ENCODE measurements at places on chromosomes 6 and 20.
A peak's percentile ranks its signal among the peaks of the same experiment; 100 is the strongest.

GRCh38 chr20:59939052-59939878, 840 bp downstream of the PPP1R3D start:
- DNase-seq: no peak

DNA sequence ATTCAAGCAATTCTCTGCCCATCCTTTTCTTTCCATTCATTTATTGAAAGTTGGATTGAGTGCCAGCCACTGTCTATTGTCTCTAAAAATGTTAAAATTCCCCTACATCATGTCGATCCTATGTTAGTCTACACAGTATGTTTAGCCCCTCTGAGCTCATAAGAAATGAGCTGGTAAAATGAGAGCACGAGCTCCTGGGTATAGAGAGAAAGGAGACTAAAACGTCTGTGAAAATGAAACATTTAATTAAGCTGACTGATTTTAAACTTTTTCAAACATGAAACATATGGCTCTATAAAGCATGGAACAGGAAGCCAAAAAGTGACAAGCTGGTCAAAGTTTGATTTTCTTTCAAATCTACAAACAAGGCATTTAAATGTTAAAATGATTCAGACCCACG, 104.0 kb upstream of the ASF1A start:
- DNase-seq: no peak

DNA sequence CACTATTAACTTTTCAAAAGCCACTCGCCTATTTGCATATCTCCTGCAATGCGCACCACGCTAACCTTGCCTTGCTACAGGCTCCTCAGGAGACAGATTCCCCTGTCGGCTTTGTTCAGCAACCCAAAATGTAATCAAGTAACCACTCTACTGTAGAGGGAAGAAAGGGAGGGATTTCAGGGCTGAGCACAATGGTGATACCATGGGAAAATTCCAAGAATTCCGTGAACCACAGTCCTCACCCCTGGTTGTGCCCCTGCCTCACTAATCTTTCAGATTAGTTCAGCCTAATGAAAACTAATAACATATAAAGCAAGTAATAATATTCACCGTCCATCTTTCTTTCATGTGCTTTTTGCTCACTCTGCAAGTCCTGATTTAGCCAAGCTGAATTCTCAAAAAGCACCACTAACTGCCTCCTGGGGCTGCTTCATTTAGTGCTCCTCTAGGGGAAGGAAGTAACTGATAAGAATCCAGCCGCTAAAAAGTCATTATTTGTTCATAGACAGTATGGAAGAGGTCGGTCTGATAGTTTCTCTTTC, 6.6 kb downstream of the CITED2 start:
- no peak for DNase-seq

- DNase-seq: no peak
Measured at GRCh38 chr20:38579219-38579910, 1.6 kb upstream of the ADIG start.

DNA sequence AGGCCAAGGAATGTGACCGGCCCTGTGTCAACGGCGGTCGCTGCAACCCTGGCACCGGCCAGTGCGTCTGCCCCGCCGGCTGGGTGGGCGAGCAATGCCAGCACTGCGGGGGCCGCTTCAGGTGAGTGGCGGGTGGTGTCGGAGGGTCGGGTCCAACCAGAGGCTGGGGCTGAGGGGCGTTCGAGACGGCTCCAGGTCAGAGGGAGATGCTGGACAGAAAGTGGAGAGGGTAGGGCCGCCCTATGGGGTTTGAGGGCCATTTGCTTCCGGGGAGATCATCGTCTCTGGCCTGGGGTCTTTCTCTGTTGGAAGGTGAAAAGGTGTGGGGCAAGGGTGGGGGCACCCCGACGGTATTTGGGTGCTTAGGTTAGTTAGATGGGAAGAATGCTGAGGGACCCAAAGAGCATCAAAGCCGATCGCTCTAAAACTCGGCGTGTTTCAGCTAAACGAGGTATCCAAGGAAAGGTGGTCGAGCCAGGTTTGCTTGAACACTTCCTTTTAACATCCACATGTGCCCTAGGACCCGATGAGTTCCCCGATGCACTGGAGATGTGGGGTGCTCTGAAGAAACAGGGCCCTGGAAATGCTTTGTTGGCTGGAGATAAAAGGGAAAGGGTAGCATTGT, 691 bp downstream of the ATRN start:
- no peak for DNase-seq

DNA sequence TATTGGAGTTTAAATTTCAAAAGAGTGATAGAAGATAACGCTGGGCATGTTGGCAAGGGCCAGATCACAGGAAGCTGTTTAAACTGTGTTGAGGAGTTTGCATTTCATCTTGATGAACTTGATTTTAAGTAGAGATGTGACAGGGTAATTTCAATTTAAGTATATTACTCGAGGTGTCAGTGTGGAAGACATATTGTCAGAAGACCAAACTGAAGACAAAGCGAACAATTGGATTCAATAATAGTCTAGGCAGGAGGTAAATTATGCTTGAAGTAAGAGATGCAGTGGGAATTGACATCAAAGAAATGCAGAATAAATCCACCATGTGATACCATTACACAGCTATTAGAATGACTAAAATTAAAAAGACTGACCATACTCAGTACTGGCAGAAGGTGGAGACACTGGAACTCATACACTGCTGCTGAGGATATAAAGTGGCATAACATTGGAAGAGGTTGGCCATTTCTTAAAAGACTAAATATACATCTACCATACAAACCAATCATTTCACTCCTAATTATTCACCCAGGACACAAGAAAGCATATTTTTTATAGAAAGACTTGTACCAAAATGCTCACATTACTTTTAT, 240.8 kb downstream of the ARHGAP18 start:
- no peak for DNase-seq

DNA sequence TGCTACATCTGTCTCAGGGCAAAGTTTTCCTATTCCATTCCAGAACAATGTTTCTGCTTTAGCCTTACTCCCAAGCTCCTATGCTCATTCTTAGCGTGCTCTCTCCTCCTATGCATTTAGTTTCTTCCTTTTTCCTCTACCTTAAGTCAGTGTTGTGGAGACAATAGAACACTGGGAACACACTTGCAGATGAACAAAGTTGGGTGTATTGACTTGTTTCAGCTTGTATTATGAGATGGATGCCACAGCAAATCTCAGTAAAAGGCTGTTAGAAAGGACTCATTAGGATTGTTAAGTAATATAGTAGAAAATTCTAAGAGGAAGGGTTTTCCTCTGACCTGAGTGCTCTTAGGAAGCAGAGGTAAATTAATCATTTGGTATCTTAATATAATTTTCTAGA, 48.4 kb downstream of the BMP5 start:
- DNase-seq: no peak

- no peak for DNase-seq
Measured at GRCh38 chr6:75412969-75413662, 80.5 kb downstream of the FILIP1 start.

GRCh38 chr6:121794630-121795029, 359.2 kb downstream of the GJA1 start:
- DNase-seq: no peak

DNA sequence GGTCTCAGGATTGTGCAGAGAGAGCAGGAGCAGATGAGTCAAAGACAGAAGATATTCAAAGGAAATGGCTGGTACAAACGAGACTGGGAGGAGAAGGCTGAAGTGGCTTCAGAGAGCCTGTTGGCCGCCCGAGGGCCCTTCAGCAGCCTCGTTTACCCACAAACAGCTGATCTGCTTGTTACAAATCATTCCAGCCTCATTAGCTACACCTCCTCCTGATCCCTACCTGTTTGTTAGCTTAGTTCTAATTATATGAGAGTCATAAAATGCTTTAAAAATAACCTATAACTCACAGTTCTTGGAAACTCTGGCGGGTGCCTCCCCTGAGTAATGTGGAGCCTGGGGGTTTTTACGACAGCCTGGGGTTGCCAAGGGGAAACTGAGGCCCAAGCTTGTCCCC, 12.6 kb downstream of the GLP1R start:
- no peak for DNase-seq

GRCh38 chr6:134882426-134883038, 67.4 kb downstream of the ALDH8A1 start:
- peak; percentile 27 for DNase-seq

DNA sequence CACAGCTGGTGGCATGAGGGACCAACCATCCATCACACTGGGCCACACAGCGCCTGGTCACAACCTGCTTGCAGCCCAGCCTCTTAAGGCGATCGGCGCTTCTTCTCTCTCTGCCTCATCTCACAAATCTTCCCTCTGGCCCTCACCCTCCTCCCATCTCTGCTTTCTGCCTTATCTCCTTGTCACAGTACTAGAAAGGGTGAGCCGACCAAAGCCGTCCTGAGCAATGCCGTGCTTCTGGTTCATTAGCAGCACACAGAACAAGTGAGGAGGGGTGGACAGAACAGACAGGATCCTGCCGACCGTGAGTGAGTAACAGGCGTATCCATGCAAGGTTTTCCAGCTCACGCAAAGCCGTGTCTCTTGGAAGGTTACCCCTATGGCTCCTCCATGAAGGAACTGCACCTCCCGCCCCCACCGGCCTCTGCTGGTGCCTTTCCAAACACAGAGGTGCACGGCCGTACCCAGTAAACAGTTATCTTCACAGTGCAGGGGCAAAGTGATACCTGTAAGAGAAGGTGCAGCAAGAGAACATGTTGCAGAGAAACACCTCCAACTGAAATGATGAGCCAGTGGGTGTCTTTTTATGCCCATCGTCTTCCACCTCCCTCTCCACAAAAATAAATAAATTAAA, 331.7 kb downstream of the FARS2 start:
- DNase-seq: no peak

- DNase-seq: no peak
Measured at GRCh38 chr6:8905757-8906156, 470.4 kb upstream of the SLC35B3 start.

- DNase-seq: no peak
Measured at GRCh38 chr6:4533576-4533975, 242.6 kb upstream of the CDYL start.

GRCh38 chr6:110322151-110322873, 35.8 kb downstream of the METTL24 start:
- DNase-seq: no peak

DNA sequence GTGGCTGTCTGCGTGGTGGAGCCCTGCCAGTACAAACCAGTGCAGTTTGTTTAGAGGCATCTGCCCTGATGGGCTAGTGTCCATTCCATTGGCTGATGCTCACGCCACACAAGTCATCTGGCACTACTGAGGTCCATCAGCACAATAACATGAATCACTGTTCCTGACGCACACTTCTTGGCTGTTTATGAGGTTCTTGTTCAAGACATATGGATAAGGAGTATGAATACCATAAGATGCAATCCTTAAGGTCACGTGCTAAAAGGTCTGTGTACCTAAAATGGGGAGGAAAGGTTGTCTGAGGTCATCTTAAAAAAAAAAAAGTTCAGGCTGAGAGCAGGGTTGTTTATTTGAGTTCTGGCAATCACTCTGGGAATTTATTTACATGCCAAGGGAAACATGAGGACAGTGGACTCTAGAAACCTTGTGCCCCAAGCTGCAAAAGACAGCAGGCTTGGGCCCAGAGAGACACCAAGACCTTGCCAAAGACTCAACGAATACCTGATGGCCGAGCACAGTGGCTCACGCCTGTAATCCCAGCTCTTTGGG, 54.1 kb upstream of the SHLD1 start:
- no peak for DNase-seq

DNA sequence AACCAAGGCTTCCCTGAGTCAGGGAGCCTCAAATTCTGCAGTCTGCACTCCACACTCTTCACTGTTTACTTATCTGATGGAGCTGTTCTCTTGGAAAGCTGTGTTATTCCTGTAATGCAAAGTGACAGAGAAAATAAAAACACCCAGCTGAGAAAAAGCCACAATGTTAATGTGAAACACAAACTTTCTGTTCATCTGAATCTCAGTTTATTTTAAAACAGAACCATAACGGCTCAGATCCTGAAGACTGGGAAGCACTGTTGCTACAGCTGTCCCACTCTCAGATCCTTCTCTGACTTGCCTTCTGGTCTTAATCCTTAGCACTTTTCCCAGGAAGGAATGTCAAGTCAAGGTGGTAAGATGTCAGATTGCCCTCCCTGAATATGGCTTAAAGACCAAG, 736.6 kb downstream of the DHX35 start:
- no peak for DNase-seq

- DNase-seq: no peak
Measured at GRCh38 chr6:87925373-87926060, 122.1 kb upstream of the SPACA1 start.

DNA sequence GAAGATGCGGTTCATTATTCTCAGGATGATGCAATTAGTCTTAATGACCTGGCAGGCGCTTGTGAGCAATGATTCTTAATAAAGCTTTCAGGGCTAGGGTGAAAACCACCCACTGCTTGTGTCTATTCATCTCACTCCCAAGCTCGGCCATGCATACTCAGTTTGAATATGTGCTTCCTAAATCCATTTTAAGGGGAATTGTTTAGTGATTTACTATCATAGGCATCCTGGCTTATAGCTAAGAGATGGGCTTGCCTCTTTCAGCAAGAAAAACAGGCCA, 141.1 kb upstream of the SLC24A3 start:
- DNase-seq: no peak

DNA sequence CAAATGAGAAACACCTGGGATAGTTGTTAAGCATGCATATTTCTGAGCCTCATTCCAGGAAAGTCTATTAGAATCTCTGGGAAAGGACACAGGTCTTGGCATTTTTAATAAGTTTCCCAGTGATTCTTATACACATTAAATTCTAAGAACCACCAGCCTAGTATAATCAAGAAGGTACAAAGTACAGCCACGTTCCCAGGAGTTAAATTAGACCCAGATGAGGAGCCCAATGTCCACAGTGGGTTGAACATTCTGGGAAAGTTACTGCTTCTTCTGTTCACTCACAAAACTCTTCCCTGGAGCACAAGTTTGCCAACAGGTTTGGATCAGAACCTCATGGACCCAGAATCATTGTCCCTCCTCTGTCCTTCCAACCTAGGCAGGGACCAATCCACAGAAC, 90.4 kb downstream of the RCAN2 start:
- no peak for DNase-seq

- no peak for DNase-seq
Measured at GRCh38 chr6:122063076-122063475, 336.4 kb upstream of the HSF2 start.

DNA sequence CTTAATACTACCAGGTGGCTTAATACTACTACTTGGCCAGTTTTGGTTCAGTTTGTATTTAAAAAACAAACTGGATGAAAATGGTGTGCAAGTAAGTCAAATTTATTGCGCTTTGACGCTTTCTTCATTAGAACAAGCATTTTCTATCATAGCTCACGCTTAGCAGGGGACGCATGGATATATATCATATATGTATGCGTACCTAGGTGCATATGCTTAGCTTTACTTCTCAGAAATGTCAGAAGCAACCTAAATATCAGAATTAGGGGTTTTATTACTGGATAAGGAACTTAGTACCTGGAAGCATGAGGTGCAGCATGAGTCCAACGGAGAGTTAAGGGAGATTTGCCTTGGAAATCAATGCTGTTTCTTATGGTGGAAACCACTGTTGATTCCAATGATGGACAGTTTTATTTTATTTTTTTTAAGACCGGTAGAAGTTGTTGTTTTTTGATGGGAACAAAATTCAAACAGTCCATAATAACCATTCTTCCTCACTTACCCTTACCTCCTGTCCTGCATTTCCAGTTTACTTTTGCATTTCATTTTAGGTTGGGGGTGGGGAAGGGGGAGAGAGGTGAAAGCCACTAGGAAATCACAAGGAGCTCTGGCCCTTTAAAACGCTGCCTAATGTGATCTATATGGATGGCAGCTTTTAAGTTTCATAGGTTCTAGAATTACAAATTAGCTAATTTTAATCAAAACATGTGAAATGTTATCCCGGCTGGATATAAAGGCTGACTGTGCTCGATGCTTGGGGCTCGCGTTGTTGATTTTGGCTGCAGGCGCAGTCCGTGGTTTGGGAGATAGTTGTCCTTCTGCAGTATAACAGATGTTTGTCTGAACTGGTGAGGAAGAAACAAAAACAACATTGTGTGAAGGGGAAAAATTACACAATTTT, 2.1 kb downstream of the SOBP start:
- DNase-seq: no peak

- DNase-seq: no peak
Measured at GRCh38 chr6:159829526-159829925, 29.4 kb downstream of the PNLDC1 start.
